ENCODE measurements at places on chromosomes 1 and 21. TPM values are rescaled to one million over a fixed set of nuclear protein-coding genes. Genes with fewer than 3 reads are reported as not detected.
A peak's percentile ranks its signal among the peaks of the same experiment; 100 is the strongest.

The SAMD13 gene
- 2.6 TPM for total RNA-seq

- no peaks in the 10 kb centered on the region for H3K4me1 ChIP-seq
- no peak overlapping the region for H3K27ac ChIP-seq
- no peaks in the 10 kb centered on the region for H3K36me3 ChIP-seq
These were observed 93.4 kb upstream of the CSF3R start for GRCh38 chr1:36576118-36576517.

DNA sequence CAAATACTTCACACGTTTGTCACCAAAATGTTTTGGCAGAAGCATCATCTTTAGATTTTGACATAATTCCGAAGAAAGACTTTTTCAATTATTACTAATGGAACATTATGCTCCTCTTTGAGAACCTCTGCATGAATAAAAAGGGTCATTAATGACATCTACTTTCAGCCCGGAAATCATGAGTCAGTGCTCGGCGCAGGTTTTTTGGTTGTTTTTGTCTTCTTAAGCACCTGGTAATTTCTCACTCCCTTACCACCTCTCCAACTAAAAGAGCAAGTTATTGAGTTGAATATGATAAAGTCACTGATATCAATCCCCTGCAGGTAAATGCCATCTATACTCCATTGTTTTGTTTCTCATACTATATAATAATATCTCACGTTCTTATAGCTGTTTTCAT lies 113.0 kb upstream of the PBX1 start:
- no peaks in the 10 kb centered on the region for H3K27me3 ChIP-seq
- no peaks in the 10 kb centered on the region for H3K4me1 ChIP-seq
- DNase-seq = no peak
- no peak overlapping the region for H3K27ac ChIP-seq
- no peaks in the 10 kb centered on the region for H3K36me3 ChIP-seq

DNA sequence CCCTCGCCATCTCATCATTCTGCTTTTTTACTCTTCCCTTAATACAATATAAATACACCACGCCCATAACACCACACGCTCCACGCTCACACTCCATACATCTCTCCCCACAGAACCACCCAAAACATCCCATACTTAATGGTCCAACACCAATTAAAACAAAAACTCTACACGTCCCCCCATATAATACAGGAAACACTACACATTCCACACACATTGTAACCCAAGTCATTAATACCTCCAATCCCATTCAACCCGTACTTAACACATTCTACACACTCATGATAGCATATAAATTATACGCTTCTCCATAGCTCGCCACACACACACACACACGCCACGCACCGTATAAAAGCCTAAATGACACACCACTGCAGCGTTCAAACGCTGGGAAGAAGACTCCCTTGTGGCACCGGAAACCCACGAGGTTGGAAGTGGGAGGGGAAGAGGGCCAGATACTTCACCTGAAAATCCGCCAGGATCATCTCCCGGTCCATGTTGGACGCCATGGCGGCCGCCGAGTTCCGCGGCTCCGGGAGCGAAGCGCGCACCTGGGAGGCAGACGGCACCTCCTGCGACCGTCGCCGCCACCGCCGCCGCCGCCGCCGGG lies 659 bp downstream of the FAF1 start:
- H3K36me3 ChIP-seq = no peaks in the 10 kb centered on the region
- peak overlapping the region; percentile 74 for H3K4me3 ChIP-seq
- H3K27ac ChIP-seq = peak overlapping the region; percentile 81
- no peaks in the 10 kb centered on the region for H3K4me1 ChIP-seq

The RGSL1 gene
- not detected for total RNA-seq

DNA sequence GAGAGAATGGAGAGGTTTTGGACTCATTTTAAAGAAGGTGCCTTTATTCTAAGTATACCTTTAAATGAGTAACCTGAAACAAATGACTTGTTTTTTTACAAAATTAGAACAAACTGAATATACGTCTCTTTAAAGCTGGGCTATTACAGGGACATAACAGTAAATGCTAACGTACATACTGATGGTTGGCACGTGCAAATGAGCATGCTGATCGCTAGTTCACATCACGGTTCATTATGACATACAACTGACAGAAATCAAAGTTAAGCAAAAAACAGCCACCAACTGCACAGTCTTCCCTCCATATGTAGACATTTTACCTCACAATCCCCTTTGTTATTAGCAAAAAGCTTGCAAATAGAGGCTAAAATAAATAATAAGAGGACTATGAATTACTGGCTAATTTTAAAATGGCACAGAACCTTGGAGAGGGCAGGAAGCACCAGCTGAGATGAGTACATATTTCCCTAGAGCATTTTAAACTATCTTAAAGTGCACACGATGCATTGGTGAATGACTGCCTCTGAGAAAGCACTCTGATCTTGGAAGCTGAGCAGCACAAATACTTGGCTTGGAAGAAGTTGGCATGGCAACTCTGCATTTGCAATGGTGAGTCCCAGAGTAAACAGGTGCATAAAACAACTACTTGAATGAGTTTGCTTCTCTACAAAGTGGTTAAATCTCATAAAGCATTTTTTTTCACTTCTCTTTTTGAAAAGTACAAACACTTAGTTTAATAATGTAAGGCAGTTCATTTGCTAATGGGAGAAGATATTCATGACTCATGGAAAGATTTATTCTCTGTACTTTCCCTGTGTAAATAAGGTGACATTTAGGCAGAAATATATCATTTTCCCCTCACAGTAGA lies 204.7 kb downstream of the LHX8 start:
- DNase-seq = no peak
- H3K36me3 ChIP-seq = no peaks in the 10 kb centered on the region
- H3K4me3 ChIP-seq = no peak overlapping the region
- H3K27ac ChIP-seq = no peak overlapping the region
- H3K4me1 ChIP-seq = no peaks in the 10 kb centered on the region

DNA sequence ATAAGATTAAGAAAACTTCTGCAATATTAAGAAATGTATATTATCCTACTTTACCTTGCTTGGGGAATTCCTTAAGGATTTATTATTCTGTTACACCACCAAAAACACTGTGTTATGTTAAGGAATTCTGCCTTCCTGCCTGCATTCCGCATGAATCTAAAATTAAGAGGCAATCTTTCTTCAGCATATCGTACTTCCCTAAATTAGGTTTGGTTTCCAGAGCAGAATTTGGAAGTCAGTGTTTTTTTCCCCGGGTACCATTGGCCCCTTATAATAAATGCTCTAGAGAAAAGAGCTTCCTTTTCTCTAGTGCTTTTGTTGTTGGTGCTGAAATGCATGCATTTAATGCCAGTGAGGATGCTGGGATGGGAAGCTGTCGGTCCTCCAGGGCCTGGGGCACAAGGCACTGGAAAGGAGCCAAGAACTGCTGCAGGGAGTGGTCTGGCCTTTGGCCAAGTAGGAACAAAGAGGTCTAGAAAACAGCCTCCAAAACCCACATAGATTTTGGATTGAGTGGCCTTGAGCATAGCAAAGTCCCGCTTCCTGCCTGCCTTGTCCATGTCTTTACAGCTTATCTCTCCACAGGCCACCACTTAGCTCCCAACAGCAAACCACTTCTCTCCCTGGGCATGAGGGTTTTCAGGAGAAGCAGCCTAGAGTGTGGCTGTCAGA lies 69.9 kb downstream of the RRAGC start:
- no peak overlapping the region for H3K4me3 ChIP-seq
- H3K4me1 ChIP-seq = no peaks in the 10 kb centered on the region
- no peaks in the 10 kb centered on the region for H3K36me3 ChIP-seq
- H3K27me3 ChIP-seq = peaks cover 6% of the 10 kb centered on the region
- no peak for DNase-seq
- no peak overlapping the region for H3K27ac ChIP-seq

Data from breast epithelium (tissue), 4 donors.